Brain (organoid and tissue), 16 donors: ENCODE measurements at places on chromosomes 2 and 18.
A peak's percentile ranks its signal among the peaks of the same experiment; 100 is the strongest.

DNA sequence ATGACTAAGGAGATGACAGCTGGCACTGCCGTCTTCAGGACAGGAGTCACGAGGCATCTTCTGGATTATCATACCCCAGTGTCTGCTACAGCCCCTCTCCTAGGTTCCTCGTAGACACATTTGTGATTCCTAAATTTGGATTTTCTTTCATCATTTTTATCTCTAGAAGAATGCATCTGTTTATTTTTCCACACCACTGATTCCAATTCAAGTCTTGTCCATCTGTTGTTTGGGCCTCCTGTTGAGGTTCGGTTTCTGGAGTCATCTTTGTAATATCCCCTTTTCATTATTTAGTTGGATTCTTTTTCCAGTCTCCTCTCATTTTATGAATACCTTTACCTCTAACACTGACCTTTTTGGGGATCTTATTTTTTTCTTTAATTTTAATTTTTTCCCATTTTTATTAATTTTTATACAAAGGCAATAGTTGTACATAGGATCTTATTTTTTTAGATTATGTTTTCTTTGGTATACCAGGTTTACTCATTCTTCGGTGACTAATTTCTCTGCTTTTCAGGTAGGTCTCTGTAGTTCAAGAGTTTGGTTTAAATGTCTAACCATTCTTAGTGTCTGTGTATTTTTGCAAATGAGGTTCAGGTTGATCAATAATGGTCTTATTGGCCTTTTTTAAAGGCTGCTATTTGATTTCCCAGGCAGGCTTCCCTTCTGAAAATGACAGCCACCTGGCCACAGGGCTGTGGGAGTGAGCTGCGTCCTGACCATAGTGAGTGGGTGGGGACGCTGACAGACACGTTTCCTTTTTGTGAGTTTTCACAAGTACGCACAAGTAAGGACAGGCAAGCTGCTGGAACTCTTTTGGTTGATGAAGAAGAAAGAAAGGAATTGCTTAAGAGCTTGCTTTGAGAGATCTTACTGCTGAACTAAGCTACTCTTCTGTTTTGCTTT is 34.5 kb downstream of the FARP2 start:
- DNase-seq = no peak

DNA sequence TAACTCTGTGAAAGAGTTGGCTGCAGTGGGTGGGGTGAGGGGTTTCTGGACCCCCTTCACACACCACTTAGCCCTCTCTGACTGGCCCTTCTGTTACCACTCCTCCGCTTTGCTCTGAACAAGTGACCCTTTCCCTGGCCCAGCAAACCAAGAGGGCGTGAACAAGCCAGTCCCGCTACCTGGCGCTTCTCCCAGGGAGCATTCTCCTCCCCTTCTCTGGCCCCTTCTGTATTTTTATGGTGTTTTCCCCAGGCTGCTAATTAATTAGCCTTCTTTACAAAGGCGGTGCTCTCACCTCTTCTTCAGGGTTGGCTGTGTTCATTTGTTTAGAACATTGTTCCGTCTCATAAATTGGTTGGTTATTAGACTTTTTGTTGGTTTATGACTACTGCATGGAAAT is 180.1 kb downstream of the MGAT5 start:
- DNase-seq = peak; percentile 61

DNA sequence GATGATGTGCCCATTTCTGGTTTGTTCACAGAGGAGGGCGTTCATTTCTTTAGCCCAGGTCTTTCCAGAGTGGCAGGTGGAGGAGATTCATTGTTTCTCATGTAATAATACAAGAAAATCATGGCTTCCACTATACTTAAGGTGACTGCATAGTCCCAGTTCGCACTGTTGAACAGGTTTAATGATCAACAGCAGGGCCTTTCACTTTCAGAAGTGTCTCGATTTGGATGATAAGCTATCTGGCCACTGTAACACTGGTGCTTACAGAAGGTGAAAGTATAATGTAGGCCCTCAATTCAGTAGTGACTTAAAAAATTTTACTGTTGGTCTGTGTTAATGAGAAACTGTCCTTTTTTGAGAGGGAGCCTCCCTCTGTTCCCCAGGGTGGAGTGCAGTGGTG is 1.4 kb downstream of the RMC1 start:
- DNase-seq = no peak

DNA sequence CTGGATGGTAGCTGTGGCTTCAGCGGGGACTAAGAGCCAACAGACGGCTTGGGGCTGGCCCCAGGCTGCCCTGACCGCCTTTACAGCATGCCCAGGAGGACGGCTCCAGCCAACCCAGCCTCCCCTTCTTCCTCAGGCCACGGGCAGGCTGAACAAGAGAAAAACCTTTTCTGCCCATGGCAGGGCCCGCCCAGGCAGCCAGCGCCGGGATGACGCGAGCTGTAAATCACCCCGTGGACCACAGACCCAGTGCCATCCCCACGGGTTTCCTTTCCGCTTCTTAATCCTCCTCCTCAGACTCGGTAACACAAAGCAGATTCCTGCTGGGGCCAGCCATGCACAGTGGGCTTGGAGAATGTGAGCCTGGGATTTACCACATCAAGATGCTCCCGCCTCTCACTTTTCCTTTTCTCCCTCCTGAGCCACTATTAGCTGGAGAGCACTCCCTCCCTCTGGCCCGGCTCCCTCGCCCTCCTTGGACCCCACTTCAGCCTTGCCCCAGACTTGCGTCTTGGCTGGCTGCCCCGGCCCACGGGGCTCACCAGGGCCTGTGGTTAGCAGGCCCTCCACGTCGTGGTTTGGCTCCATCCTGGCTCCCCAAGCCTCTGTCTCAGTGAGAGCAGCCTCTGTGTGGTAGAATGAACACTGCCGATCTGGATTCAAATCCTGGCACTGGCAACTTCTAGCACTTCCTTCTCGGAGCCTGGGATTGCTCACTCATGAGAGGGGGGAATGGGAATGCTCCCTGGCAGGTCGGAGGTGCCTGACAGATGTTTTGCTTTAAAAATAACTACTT is 31.4 kb downstream of the ATOH8 start:
- peak; percentile 76 for DNase-seq

DNA sequence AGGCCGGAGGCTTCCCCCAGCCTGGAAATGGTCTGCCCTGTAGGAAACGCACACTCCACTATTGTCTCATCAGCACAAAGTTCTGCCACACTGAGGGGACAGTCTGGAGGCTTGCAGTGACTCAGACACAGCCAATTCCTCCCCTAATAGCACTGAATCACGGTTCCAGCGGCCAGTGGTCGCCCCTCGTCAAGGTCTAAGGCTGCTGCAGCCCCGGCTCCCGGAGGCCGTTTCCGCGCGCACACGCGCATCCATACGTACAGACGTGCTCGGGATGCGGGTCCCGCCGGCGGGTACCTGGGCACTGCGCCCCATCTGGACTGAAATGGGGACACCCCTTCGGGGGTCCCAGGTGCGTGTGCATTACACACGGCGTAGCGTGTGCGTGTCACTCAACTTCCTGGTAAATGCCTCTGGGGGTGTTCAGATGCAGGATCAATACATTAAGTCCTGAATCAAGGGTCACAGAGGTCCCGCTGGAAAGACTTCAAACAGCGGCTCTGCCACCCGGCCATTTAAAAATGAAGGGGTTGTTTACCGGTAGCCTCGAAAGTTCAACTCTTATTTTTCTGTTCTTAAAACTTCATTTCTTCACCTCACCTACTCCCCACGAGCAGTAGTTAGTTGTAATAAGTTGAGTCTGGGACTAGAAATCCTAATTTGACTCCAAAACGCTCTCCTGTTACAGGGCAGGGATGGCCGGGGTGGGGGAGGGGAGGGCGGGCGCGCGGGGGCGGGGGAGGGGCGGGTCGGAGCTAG is 572 bp upstream of the ZNF516 start:
- peak; percentile 79 for DNase-seq

GRCh38 chr18:78730546-78730945 is 249.1 kb upstream of the SALL3 start:
- no peak for DNase-seq

DNA sequence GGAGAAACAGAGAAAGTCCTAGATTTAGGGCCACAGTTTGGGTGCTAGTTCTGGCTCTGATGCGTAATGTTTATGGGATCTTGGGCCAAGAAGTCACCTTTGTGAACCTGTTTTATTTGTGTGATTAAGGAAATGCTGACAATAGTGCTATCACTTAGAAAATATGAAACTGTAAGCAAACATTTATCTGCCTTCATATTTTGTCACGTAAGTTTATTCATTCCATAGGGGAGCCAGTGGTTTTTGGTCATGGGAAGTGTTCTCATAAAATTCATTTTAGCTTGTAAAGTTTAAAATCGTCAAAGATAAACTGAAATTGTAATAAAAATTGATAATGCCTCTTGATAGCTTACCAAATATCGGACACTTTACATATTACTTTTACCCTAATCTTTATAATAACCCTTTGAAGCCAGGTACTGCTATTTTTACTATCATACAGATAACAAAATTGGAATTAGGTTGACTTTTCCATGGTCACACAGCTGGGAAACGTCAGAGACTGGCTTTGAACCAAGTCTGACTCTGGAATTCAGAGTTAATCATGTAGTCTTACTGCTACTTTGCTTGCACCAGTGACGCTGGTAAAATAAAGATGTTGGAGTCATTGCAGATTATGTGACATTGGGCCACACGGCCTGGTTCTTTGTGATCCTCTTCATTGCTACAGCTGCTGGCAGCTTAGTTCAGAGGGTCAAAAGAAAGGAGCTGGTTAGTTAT is 99.7 kb downstream of the ICA1L start:
- DNase-seq = no peak

GRCh38 chr18:57430079-57431001 is 4.8 kb upstream of the ONECUT2 start:
- no peak for DNase-seq

DNA sequence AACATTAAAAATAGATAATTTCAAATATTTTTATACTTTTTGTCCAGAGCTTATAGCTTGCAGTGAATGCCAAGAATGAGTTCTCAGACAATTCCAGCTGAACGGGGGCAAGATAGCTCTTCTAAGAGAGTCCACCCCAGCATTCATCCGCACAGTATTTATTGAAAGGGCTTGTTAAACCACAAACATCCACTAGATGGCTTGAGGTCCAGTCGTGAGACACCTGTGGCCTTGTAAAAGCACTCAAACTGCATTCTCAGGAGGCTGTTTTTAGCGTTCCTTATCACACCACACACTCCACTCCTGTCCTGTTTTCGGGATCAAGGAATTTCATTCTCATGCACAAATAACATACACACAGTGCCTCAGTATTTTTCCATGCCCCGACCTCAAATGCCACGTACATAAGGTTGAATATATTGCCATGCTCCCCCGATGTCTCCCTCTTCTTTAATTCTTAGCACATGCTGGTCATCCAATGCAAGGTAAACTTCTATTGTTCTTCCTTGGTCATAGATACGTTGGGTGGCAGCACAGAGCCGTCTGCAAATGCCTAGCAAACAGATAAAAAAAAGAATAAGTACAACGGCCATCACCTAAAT is 47.4 kb downstream of the DNAJC10 start:
- DNase-seq = peak; percentile 58

DNA sequence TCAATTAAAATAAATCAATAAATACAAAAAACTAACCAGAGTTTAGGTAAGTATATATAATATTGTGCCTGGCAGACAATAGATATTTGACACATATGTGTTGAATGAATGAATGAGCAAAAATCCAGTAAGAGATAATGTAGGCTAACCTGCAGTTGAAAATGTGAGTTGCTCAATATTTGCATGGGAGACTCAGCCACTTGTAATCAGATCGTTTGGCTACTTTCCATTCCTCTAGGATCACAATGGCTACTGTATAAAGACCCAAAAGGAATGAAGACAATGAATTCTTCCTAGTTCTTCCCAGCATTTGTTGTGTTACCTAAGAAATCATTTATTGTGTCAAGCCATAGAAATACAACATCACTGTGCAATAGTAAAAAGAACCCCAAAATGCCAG is 25.3 kb downstream of the PIEZO2 start:
- DNase-seq = no peak

DNA sequence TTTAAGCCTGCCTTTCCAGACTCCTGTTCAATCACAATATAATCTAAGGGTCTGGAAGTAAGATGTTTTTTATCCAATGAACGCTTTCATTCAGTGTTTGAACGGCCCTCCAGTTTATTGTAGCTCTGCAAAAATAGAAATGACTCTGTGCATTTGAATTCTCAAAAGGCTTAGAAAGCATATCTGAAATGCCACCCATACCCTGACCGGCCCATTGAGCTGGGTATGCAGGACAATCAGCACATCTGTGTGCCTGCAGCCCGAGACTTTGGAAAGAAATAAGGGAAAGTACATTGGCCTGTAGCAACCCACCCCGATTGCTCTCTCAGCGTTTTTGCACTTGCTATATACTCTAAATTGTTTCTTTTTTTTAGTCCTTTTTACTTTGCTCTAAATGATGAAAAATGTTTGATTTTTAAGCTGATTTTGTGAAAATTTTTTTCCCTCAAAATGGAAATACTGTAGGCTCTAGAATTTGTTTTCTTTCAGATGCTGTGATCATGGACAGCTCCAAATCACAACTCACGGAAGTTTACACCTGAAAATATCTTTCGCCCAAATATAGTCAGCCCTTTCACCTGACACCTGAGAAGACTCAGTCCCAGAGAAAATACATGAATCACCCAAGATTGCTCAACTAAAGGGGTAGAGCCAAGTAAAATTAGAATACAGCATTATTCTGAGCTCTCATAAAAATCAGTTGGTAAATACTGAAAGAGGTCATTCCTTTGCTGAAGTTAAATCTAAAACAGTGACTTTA is 194.5 kb upstream of the SIX3 start:
- no peak for DNase-seq

DNA sequence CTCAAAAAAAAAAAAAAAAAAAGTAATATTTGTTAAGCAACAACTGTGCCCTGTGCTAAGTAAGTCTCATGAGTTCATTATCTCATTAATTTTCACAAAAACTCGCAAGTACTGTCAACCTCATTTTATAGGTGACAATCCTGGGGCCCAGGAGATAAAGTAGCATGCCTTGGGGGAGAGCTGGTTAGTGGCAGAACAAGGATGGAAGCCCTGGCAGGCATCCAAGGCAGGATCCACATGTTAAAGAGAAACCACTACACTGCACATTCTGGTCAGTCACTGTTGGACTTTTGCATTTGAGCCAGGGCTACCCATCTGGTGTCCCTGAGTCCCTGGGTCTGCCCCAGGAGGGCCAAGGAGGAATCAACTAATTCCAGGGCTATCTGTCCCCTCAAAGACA is 54.6 kb downstream of the ZFP36L2 start:
- peak; percentile 20 for DNase-seq

GRCh38 chr18:78801011-78801410 is 178.6 kb upstream of the SALL3 start:
- DNase-seq = no peak

- no peak for DNase-seq
These were observed 109.1 kb downstream of the SMAD7 start for GRCh38 chr18:48841381-48842258.

GRCh38 chr2:227606476-227606875 is 7.8 kb downstream of the SCYGR2 start:
- DNase-seq = no peak

- peak; percentile 88 for DNase-seq
These were observed 112.9 kb upstream of the ATP8B1 start for GRCh38 chr18:57915865-57916582.

- DNase-seq = no peak
These were observed 438.2 kb downstream of the EPHA4 start for GRCh38 chr2:221133941-221134340.

GRCh38 chr18:29874519-29875098 is 1167.9 kb downstream of the DSC3 start:
- no peak for DNase-seq

- DNase-seq = no peak
These were observed 9.5 kb downstream of the KLHL14 start for GRCh38 chr18:32763293-32763692.

- no peak for DNase-seq
These were observed 283.1 kb downstream of the PHLPP1 start for GRCh38 chr18:62998443-62998842.

GRCh38 chr2:29397039-29397438 is 281.8 kb downstream of the CLIP4 start:
- no peak for DNase-seq
